Foreskin keratinocyte (primary cell): ENCODE measurements at places on chromosomes 16 and 17. TPM values are rescaled to one million over a fixed set of nuclear protein-coding genes. Genes with fewer than 3 reads are reported as not detected.

DNA sequence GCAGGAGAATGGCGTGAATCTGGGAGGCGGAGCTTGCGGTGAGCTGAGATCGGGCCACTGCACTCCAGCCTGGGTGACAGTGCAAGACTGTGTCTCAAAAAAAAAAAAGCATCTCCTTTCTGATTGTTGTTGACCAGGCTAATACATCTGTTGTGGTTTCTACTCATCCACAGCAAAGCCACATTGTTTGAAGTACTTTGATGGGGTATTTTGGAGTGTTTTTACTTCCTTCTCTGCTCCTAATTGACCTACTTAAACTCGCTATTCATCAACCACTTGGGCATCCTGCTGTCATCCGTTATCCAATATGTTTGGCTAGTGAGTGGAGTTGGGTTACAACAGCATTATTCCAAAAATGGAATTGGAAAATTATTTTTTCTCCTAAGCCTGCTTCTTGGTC is 3.5 kb upstream of the CDC27 start:
- no peak for DNase-seq

DNA sequence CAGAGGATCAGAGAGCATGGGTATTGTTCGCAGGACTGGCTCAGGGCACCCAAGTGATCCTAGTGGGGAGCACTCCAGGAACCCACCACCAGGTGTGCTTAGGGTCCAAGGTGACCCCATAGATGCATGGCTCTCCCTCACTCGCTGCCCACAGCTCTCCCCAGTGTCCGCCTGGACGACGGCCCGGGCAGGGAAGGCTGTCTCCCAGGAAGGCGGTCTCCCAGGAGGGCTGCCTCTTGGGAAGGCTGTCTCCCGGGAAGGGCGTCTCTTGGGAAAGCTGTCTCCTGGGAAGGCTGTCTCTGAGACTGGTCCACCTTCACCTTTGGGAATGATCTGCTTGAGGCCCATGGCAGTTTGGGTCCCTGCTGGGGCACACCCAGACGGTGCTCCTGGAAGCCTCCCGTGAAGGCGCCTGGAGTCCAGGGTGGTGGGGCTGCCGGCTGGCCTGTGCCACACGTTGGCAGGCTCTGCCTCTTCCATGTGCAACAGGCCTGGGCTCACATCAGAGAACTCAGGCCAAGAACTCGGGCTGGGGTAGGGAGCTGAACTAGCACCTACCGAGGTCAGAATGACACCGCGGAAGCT is 5.0 kb downstream of the ECI1 start:
- no peak for DNase-seq

DNA sequence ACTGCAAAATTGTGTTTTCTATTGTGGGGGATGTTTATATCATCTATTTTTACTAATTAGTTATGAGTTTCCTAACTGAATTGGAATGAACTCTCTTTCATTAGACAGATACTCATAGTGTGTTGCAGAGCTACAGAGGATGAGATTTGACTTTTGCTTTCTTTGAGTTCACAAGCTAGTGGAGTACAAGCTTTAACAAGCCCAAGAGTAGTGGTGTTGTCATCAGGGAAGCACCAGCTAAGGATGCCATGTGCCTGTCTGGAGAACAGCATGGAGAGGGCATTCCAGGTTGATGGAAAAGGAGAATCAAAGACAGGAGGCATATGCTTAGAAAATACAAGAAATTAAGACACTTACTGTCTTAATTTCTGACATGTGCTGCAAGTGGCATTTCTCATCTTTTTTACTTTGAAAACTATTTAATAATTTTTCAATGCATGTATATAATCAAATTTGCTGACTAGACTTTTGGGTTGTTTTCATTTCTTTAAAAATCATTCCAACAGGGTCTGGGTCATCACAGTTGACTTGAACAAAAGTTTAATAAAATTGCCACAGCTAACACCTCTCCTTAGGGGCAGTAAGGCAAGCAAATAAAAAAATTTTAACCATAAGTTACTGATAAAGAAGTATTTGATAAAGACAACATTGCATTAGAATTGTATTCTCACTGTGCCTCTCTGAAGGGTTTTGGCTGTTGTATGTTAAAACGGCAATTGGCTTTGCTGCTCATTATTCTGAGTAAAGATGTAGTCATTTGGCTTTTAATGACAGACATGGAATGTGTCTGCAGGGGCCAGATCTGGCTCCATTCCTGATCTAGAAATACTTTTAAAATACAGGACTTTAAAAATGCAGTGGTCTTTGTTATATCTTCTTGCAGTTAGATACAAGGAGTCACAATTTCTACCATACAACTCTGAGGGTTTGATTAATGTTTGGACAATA is 323.7 kb upstream of the CDH11 start:
- DNase-seq = peak; percentile 36

- no peak for DNase-seq
Observed at GRCh38 chr16:84465154-84465553, 39.3 kb downstream of the MEAK7 start.

The B4GALNT2 gene
- total RNA-seq = 0.31 and 0.53 TPM in 2 replicates

The KRT28 gene
- total RNA-seq = not detected in 2 replicates

The MYH11 gene
- not detected in 2 replicates for total RNA-seq
